G401 (cell line): ENCODE measurements at places on chromosomes 16 and 17. TPM values are rescaled to one million over a fixed set of nuclear protein-coding genes. Genes with fewer than 3 reads are reported as not detected.

GRCh38 chr16:81738783-81739496, 40.2 kb upstream of the PLCG2 start:
- DNase-seq, result no peak

SNAI3 gene
- total RNA-seq, result 0.18 and 0.88 TPM in 2 replicates

GRCh38 chr17:59330053-59330942, 1.2 kb upstream of the YPEL2 start:
- DNase-seq, result peak; percentile 82

DNA sequence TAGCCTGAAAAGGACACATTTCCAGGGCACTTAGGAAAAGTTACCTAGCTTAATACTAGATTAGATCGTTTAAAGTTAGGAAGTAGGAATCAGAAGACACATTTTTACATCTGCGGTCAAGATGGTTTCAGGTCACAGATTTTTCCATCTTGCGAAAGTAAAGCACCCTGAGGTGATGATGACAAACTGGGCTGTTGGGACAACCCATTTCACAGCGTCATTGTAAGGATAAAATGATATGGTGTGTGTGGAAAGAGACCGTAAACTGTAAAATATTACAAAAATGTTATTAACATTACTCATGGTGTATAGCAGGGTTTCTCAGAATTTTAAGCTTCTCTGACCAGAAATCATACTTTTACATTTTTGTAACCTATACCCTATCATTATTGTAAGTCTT, 10.1 kb upstream of the MAP2K6 start:
- DNase-seq, result no peak
